ENCODE measurements at places on chromosomes 11 and 22.

DNA sequence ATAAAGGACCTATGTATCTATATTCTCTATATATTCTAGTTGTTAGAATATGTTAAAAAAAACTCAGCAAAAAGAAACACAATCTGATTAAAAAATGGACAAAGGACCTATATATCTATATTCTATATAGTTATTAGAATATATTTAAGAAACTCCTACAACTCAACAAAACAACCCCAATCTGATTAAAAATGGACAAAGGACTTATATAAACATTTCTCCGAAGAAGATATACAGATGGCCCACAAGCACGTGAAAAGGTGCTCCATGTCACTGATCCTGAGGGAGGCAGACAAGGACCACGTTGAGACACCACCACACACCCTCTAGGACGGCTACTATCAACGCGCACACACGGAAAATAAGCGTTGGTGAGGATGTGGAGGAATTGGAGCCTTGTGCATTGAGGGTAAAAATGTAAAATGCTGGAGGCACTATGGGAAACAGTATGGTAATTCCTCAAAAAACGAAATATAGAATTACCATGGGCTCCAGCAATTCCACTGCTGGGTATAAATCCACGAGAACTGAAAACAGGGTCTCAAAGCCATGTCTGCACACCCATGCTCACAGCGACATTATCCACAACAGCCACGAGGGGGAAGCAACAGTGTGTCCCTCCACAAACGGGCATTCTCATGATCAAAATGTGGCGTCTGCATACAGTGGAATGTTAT, 22.7 kb downstream of the YPEL1 start:
- no peak for DNase-seq

DNA sequence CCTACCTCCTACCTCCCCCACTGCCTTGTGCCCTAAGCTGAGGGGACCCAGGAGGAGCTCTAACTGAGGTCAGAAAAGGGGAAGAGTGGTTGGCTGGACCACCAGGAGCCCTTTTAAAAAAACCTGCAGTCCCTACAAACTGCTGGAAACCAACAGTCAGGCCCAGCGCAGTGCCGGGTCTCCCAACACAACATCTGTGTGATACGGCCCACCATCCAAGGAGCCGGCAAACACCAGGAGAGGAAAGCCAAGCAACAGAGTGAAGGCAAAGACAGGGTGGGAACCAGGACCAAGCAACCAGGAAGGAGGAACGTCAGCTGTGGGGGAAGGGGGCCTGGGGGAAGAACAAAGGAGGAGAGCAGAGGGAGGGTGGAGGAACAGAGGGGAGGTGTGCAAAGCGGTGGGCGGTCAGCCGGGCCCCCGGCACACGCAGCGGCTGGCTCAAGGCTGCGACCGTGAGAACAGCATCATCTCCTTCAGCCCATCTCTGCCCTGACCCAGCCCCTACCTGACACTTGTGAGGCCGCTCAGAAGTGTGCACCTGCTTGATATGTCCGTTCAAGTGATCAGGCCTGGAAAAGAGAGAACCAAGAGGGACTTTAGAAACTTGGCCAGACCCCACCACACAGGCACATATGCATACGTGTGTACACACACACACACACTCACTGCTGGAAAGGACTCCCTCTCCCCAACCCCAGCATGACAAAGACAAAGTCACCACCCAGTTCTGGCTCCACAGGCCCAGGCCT, 3.6 kb downstream of the PATZ1 start:
- DNase-seq, result no peak

DNA sequence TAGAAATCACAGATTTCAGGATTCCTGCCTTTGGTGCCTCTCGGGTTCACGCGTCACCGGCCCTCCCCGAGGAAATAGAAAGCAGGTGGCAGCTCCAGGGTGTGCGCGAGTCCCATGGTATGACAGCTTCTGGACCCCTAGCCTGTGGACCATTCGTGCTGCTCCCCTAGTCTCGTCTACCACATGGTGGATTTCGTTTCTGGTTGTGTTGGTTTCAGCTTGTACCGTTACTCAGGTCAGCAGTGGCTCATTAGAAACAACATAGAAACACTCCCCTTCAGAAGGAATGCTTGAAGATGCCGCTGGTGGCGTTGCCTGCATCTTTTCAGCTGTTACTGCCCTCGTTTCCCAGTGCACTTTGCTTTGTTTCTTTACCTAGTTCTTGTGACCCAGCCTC, 700 bp downstream of the TTC17 start:
- DNase-seq, result no peak

GRCh38 chr22:33023153-33023827, 34.9 kb downstream of the SYN3 start:
- no peak for DNase-seq

- no peak for DNase-seq
Observed at GRCh38 chr11:33893711-33894397, 2.0 kb upstream of the LMO2 start.

DNA sequence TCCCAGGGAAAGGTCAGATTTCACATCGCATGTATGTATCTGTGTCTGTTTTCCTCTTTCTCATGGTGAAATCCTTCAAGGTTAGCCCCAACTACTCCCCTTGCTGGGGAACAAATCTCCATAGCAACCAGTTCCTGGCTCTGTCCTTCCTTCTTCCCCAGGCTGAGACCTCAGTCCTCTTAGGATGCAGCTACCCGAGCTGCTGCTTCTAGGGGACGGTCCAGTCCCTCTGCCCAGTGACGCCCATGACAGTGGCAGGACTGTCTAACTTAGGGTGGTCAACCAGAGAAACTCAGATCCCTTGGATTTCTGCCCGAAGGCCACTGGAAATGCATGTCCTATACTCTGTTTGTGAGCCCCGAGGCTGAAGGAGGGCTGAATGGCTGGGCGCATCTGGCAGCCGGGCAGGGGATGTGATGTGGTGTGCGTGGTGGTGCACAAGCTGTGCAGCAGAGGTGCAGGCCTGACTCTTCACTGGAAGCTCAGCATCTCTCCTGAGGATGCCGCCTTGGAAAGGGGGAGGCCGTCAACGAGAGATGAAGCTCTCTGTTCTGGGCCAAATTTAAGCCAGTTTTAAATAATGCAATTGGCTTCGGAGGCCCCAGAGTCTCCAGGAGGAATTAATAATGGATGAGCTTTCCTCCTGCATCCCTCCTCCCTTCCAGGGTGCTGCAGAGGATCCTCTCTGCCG, 118.7 kb upstream of the B3GAT1 start:
- no peak for DNase-seq

- DNase-seq, result no peak
Observed at GRCh38 chr22:20299746-20300136, 20.1 kb downstream of the DGCR6L start.

GRCh38 chr22:38352436-38352835, 35.2 kb upstream of the CSNK1E start:
- no peak for DNase-seq

DNA sequence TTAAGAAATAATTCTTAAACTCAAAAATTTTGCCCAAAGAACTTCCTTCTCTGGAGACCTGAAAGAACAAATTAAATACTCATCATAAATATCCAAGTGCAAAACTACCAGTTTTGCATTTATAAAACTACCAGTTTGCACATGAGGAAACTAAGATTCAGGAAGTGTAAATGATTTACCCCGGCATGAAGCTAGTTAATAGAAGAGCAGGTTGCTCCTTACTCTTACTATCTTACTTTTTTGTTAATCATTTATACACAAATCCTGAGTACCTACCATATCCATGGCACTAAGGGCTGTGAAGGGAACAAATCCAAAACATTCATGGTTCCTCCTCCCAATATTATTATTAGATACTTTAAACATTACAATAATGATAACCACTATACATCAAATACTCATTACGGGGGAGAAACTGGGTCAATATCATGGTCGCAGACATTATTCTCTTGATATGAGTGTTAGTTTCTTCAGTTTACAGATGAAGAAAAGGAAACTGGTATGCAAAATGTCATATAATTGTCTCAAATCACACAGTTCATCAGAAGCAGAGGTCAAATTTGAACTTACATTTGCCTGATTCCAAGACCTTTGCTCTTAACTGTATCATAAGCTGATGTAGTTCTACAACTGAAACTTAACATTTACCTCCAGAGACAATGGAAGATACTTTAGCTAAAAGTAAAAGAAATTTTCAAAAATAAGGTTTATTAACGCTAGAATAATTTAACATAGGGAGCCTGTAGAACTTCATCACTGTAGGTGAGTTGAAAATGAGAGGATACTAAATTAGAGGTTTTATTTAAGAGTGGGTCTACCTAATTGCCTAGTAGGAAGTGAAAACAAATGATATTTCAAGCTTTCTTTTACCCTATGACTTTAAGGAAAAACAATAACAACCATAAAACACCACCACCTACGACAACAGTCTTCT, 74.5 kb downstream of the FAM76B start:
- no peak for DNase-seq

DNA sequence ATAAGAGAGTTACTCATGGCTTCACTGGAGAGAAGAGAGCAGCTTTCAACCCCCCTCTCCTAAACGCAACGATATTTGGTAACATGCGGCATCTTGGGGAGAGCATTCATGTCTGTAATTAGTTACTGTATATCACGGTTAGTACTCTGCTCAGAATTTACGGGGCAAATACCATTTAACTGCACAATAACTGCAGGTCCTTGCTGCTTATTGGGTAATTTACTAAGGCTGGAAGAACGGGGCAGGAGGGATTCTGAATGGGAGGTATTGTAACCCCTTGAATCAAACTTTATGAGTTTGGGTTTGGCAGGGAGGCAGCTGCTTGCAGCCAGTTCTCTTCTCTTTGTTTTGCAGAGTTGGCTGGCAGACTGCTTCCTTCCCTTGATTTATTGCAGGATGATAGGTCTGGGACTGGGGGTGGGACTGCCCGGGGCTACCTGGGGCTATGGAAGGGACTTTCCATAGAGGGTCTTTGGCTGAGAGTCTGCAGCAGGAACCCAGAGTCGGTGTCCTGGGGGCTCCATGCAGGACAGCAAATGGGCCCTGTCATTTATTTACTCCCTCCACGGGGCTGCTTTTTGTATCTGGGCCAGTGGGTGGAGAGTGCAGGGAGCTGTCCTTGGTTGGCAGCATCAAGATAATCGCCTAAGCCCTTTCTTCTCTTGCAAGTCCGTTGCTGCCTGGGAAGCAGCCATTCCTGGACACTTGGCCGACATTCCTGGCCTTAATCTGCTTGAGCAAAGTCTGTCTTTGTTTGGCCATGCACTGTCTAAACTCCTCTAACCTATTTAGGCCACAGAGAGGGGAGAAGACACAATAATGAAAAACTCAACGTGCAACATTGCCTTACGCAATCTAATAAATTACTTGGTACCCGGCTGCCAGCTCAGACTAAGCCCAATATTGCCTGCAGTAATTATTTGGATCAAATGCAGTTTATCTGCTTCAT, 188.9 kb downstream of the ST3GAL4 start:
- DNase-seq, result peak; percentile 63

DNA sequence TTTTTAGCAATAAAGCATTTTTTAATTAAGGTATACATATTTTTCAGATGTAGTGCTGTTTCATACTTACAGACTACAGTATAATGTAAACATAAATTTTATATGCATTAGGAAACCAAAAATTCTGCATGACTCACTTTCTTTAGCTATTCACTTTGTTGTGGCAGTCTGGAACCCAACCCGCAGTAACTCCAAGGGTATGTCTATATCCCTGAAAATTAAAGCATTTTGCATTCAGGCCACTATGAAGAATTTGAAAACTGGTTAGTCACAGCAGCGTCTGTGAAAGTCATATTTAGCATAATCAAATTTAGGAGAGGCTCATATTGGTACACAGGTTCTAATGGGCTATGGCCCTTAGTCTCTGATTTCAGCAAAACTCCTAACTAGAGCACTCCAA, 46.8 kb downstream of the BBOX1 start:
- no peak for DNase-seq

DNA sequence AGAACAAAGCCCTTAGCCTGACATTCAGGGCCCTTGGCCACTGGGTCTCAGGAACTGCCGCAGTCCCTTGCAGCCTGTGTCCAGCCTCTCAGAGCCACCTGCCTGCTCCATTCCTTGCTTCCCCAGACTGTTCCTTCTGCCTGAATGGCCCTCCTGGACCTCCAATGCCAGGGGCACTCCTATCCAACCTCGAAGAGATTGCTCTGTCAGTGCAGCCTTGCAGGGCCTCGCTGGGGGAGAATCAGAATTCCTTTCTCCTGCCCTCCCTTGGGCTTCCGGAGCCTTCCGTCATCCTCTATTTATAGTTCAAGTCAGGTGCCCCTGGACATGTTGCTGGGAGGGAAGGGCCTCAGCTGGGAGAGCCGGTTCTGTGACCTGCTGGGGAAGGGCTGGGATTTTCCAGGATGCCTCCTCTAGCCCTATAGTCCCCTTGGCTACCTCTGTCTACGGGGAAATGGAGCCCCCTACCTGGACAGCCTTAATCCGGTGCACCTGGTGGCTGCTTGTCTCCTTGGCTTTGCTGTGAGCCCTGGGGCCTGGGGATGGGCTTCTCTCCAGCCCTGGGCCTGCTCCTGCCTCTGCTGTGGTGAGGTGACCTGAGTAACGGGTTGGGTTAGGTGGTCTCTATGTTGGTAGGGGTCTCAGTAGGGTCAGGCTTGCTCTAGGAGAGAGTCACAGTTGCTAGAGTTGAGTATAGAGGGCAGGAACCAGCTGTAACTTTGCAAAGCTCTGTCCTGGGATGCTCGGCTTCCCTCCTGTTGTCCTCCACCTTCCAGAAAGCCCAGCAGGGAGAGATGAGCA, 45.9 kb upstream of the SYT7 start:
- no peak for DNase-seq

- DNase-seq, result no peak
Observed at GRCh38 chr11:75150879-75151278, at the start of gene SLCO2B1. Gene SLCO2B1 (plus strand): TSS chr11:75151107. CDS start chr11:75151382, 275 bp downstream.
